ENCODE measurements at places on chromosomes 4 and X.

GRCh38 chr4:152896811-152897210 is 39.3 kb upstream of the FHDC1 start:
- DNase-seq, result no peak

DNA sequence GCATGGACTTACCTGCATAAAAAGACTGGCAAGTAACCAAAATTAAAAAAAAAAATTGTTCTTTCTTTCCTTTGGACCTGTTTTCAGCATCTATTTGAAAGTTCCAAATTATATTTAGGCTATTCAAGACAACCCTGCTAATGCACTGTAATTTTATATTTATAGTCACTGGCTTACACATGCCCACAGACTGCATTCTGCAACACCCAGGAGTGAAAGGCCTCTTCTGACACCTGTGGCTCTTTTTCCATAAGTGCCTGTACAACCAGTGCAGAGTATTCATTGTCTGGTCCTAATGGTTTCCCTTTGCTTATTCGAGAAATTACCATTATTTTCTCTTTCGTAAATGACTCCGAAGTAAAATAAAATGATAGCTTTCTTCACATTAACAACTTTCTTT is 143.3 kb downstream of the RNF150 start:
- DNase-seq, result no peak

- no peak for DNase-seq
These were observed 36.9 kb downstream of the STARD8 start for GRCh38 chrX:68684291-68684918.

DNA sequence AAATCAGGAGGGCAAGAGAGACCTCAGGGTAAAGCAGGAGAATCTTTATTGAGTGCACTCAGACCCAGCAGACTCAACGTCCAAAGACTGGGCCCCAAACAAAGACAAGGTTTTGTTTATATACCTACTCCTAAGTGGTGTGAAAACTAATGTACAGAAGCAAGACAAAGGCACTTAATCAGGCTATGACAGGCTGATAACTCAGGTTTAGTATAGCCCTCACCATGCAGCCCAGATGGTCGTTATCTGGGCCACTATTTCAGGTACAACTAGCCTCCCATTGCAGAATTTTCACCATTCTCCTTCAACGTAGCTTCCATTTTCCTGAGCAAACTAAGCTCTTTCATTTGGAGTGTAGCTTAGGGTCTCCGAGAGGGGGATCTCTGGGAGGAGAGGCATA is 36.9 kb downstream of the SULT1E1 start:
- DNase-seq, result no peak

GRCh38 chrX:7110821-7111276 is 36.7 kb upstream of the STS start:
- DNase-seq, result peak; percentile 55

DNA sequence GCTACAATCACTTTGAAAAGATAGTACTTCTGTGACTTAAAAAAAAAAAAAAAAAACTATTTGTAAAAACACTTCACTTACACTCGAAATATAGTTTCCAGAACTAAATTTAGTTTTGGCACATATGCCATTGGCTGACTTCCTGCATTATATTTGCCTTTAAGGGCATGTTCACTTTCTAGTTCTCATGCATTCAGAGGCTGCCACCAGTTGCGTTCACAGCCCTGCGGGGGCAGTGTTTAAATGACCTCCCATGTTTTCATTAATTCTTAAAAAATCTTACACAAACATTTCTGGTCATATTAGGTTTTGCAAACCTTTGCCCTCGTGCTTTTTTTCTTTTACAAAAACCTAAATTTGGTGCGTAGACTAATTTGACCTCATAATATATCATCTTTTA is 12.4 kb upstream of the ARHGAP6 start:
- DNase-seq, result no peak

- DNase-seq, result no peak
These were observed 23.6 kb downstream of the PLAC1 start for GRCh38 chrX:134634691-134635090.

GRCh38 chr4:17329046-17329445 is 182.8 kb downstream of the QDPR start:
- no peak for DNase-seq

DNA sequence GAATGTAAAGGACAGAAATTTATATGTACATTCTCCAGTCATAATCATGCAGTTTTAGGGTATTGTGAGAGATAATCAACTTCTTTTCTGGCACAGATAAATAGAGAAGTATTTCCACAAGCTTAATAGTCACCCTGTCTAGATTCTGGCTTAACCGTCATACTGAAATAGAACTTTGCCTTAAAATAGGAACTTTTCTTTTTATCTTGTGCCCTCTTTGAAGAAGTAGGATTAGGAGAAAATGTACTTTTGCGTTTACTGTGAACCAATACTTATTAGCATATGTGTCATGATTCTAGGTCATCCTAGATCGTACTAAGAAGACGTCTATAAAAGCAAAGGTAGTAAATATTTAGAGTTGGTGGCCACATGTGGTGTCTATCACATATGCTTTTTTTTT is 95.4 kb downstream of the NFKB1 start:
- DNase-seq, result no peak

GRCh38 chr4:134154097-134154496 is 47.5 kb downstream of the PABPC4L start:
- no peak for DNase-seq

GRCh38 chrX:107775000-107775733 is 420 bp downstream of the TSC22D3 start:
- peak; percentile 74 for DNase-seq

DNA sequence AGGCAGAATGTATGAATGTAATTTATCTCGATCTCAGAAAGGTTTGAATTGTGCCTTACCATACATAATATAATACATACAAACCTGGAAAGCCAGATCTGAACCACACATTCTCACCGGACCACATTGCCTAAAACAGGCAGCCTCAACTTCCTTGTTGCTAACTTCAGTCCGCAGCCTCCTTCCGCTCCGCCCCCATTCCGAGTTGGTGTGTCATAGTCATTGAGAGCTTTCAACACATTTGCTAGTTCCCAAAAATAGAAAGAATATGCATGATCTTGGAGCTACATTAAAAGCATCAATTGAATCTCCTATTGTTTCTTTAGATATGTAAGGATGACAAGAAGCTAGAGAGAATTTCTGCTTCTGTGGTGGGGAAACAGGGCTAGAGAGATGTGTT is 127.2 kb downstream of the ARHGEF9 start:
- DNase-seq, result no peak

DNA sequence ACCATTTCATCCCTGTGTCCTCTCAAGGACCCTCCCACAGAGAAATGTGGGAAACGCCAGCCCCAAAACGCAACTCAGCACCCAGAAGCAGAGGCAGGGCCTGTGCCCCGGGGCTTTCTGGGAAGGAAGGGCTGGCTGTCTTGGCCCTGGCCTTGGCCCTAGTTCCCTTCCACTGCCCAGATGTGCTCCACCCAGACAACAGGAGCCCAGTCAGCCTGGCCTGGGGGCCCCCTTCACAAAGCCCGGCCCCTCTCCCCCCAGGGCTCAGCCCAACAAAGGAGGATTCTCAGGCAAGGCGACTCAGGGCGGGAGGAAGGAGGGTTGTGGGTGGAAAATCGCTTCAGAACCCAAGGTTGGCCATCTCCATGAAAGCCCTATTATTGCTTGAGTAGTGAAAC is 82.5 kb downstream of the PJA1 start:
- DNase-seq, result no peak

- DNase-seq, result no peak
These were observed 26.9 kb downstream of the XK start for GRCh38 chrX:37712458-37712857.

- DNase-seq, result no peak
These were observed 113.2 kb upstream of the STX18 start for GRCh38 chr4:4655011-4655410.

DNA sequence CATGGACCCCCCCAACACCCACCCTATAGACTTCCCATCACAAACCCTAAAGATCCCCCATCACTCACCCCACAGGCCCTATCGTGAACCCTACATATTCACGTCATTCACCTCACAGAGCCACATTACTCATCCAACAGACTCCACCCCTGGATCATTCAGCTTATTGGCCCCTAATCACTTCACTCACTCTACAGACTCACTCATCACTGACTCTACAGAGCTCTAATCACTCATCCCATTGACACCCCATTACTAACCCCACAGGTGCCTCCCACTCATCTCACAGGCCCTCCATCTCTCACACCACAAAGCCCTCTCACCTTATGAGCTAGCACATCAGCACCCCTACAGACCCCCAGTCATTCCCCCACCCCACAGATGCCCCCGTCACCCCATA is 6.3 kb upstream of the TBC1D25 start:
- DNase-seq, result no peak

- no peak for DNase-seq
These were observed 144.6 kb downstream of the KIT start for GRCh38 chr4:54802336-54802735.

GRCh38 chr4:71296945-71297344 is 41.9 kb upstream of the SLC4A4 start:
- DNase-seq, result no peak

DNA sequence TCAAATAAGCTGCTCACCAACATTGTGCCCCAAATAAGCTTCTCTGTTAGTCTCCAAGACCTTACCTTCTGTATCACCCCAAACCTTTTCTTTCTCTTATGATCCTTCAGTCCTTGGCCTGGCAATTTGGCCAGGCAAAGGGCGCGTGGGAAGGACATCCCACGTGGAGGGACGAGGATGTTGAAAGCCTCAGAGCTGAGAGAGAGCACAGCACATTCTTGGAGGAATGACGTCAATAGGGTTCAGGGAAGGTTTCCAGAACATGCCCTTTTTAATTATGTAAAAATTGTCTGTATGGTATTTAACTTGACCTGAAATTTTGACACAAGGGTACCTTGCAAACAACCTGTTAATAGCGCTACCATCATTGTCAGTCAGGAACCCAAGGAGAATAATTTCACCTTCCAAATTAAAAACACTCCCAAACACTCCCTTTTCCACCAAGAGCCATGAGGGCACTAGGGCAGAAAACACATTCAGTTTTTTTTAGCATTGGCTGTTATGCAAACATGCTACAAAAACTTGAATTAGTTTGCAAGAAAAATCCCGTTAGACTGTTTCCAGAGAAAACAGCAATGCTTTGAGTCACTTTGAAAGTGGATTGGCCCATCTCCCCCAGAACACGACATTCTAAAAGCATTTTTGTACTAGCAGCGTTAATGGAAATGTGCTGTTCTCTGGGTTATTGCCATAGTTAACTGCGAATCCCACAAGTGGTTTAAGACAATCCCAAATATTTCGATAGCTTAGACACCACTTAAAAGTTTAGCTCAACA is 183.2 kb upstream of the PUDP start:
- DNase-seq, result no peak

- no peak for DNase-seq
These were observed 72.9 kb downstream of the WDR19 start for GRCh38 chr4:39255266-39255665.

- no peak for DNase-seq
These were observed 71.8 kb upstream of the SMARCA5 start for GRCh38 chr4:143441678-143442077.

- DNase-seq, result no peak
These were observed 81.1 kb upstream of the SLC4A4 start for GRCh38 chr4:71257761-71258160.

DNA sequence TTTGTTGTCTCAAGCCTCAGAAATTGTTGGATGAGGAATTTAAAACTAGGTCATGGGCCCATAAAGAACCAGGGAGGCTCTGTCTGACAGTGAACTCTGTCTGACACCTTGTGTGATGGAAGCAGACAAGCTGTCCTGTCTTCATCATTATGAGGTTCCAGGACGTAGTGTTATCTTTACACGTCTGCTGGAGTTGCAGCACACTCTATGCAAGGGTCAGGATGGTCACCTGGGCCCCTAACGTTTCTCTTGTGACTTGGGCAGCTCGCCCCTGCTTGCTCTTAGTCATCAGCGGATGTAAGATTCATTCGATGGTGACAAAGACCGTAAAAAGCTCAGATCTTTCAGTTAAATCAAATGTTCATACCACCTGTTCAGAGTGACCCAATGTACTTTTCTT is 92.0 kb upstream of the ADGRG2 start:
- no peak for DNase-seq

DNA sequence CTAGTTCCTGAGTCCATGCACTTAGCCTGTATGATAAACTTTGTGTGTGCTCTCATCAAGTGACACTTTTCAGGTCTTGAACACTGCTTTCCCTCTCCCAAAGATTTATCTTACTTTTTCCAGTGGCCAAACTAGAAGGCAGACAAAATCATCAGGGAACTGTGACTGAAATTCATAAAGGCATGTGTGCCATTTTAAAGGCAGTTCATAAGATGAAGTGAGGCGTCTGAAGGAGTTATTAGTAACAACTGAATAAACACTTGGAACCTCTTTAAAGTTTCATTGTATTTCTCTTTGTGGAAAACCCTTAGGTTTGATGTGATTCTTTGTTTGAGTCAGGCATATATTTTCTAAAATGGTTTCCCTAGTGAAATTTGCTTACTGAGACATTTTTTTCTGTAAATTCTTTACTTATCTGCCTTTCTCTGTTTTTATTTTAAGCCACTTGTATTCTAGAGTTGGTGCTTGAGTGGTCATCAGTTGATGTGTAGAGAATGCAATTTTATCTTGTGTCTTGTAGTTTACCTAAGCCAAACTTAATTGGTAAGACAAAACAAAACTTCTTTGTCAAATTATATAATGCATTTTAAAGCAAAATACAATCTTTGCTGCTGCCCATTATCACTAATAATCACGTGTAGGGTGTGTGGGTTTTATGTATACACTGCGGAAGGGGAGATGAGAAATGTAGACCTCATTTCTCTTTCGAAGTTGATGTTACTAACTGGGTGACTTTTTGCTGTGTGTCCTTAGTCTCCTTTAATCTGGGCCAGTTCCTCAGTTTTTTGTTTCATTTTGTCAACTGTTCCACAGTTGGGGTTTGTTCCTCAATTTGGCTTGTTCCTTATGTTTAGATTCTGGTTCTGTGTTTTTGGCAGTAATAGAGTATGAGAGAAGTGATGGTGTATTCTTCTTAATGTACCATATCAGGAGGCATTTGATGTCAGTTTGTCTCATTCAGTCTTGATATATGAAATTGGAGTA is 56.8 kb downstream of the RBPJ start:
- no peak for DNase-seq

- no peak for DNase-seq
These were observed 46.1 kb downstream of the TMEM150C start for GRCh38 chr4:82515705-82516104.

DNA sequence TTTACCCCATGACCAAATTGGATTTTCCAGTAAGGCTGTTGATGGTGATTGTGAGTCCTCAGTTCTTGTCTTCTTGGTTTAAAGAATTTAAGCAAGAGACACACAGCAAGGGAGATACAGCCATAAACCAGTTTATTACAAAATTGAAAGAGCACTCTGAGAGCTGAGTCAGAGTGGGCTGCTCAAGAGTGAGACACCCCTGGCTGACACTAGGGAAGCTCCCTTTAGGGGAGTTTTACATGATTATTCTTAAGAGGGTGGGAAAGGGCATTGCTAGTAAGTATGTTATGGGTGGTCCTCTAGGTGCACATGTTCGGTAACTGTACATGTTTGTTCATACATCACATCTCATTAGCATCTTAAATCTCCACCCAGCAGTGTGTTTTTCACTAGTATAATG is 18.8 kb upstream of the ZNF81 start:
- DNase-seq, result no peak

Data from endodermal cell (in vitro differentiated cells).